Psoas muscle (tissue), 8 donors: ENCODE measurements at places on chromosomes 1 and 21. TPM values are rescaled to one million over a fixed set of nuclear protein-coding genes. Genes with fewer than 3 reads are reported as not detected.

Gene CFHR2
- polyA plus RNA-seq, result not detected

Gene CYP2J2
- 2.4 TPM for polyA plus RNA-seq

Gene AUNIP
- polyA plus RNA-seq, result 0.13 TPM

Gene HSD11B1
- polyA plus RNA-seq, result 1.0 TPM

Gene TUFT1
- polyA plus RNA-seq, result 1.1 TPM

Gene ETV3L
- polyA plus RNA-seq, result not detected

Gene KRTAP10-9
- not detected for polyA plus RNA-seq

Gene RSPO1
- polyA plus RNA-seq, result not detected

Gene LUZP1
- polyA plus RNA-seq, result 4.6 TPM

Gene EXTL1
- 0.61 TPM for polyA plus RNA-seq

Gene CA6
- not detected for polyA plus RNA-seq

Gene SLC5A9
- not detected for polyA plus RNA-seq

Gene MYCL
- polyA plus RNA-seq, result 0.10 TPM

Gene F13B
- polyA plus RNA-seq, result not detected

Gene CD164L2
- polyA plus RNA-seq, result not detected

Gene CRYBG2
- 0.01 TPM for polyA plus RNA-seq

- no peak for DNase-seq
Measured at GRCh38 chr1:102884238-102884637, 224.1 kb downstream of the COL11A1 start.

GRCh38 chr1:66981679-66982078, 56.9 kb downstream of the MIER1 start:
- no peak for DNase-seq

GRCh38 chr1:2631136-2632050, 1.4 kb downstream of the MMEL1 start:
- DNase-seq, result no peak

DNA sequence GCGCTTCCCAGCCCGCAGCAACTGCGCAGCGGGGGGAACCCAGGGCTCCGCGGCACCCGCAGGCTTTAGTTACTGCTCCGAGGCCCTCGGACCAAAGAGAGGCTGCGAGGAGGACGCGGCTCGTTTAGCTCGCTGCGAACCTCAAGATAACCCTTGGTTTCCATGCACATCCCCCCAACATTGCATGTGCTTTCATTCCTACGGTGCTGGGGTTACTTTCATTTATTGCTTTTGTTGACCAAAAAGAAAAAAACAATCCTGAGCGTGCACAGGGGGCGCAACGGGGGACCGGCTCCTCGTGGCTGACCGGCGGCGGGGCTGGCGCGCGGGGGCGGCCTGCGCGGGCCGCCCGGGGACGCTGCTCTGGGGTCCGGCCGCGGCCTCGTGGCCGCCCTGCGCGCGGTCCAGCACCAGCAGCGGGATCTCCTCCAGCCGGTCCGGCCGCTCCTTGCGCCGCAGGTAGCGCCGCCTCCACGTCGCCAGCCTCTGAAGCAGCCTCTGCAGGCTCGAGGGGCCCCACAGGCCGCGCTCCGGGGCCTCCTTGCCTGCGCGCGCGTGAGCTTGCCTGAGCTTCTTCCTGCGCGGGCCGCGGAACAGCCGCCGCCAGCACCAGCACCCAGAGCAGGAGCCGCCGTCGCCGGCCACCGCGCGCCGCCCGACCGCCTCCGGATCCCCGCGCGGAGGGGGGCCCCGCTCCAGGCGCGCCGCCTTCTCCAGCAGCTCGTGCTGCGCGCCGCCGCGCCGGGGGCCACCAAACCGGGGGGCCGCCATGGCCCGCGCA, 77.4 kb downstream of the DESI2 start:
- peak; percentile 43 for DNase-seq

DNA sequence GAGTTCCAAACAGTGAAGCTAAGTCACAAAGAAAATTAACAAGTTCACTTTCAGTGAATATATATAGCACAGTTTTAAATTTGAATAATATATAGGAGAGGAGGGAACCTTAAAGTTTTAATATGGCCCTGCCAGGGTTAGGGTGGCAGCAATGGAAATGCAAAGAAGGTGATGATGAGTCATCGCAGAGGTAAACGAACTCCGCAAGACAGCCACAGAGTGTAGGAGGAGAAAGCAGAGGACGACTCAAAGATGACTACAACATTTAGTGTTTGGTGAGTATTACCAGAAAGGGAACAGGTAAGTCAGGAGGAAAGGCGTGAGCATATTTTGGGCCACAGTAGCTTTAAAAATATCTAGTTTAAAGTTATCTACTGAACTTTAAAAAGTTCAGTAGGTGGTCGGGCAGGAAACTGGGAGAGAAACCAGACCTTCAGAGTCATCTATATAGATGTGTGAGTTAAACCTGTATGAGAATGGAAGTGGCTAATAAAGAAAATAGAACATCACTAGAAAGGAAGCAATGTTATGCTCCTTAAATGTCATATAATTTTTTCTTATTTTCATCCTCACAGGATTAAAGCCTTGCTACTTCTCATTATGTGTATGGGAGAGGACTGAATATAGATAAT, 75.7 kb downstream of the UCHL5 start:
- no peak for DNase-seq

DNA sequence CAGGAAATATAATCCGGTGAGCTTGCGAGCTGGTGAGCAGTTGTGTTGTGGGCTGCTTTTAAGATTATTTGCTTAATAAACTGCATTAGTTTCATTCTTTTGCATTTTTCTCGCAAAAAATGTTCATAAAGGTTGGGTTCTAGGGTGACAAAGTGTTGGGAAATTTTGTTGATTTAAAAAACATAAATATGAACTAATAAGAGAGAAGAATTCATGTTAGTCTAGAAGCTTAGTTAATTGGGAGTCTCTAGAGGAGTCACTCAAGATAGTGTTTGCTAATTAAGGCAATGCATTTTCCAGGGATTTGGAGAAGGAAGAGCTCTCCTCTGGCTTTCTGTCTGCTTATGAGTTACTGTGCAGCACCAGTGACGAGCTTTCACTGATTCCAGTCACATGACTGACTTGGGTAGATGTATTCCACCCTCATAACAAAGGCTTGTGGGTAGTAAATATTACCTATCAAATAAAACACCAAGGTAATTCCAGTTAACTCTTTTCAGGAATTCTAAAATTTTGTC, 417.0 kb downstream of the PTBP2 start:
- no peak for DNase-seq

DNA sequence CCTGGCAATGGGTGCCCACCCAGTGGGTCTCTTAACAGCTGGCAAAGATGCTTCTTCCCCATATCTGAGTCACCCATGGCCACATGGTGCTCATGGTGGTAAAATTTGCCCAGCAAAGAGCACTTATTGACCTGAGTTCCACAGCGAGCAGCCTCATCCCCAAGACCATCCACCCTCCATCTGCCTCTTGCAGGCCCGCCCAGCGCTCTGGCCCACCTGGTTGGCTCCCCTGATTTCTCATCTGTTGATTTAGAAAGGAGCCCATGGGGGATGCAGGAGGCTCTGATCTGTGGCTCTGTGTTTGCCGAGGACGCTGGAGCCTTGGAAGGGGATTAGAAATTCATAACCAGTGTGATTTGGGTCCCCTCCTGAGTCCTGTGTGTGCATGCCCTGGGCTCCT, 657.5 kb downstream of the PTPRU start:
- no peak for DNase-seq

GRCh38 chr1:234218078-234218477, 155.2 kb upstream of the COA6 start:
- DNase-seq, result no peak

DNA sequence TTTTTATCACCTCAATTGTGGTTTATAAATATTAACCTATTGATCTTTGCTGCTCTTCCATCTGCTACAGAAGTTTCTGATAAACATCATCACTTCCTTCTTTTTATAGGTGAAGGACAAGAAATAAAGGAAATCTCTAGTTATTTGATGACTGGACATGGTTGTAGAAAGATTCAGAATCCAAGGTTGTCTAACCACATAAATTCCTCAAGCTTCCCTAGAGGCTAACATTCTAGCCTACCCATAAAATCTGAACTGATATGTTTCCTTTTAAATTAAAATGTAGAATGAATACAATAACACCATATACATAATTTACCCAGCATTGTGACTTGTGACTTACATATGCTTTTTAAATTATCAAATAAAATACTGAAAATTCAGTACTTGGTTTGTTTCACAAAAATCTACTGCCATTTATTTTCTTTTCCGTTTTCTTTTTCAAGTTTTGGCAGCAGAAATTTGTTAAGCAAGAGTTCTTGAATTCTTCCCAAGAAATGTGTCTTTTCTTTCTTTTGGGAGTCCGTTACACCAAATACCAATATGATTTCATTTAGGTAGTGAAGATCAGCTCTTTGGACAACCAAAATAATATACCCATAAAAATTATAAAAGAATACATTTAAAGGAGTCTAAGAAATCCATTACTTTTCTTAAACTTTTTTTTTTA, 513.2 kb upstream of the ADGRL2 start:
- DNase-seq, result no peak

GRCh38 chr1:168834225-168834872, 105.3 kb upstream of the DPT start:
- DNase-seq, result no peak

DNA sequence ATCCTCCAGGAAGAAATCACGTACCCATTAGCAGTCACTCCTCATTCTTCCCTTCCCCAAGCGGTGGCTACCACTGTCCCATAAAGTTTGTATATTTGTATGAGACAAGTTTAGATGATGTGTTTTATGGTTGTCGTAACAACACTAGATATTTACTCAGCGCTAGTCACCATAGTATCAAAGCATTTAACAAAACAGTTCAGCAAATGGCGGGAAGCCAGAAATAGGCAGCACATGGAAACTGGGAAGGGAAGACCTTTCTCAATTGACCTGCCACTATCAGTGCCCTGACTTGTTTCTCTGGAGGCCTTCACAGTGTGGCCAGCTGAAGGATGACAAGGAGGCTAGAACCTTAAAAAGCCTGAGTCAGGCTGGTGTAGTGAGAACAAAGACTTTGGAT, 31.1 kb downstream of the CNST start:
- no peak for DNase-seq

- DNase-seq, result no peak
Measured at GRCh38 chr1:45395051-45395450, 54.8 kb upstream of the MUTYH start.

GRCh38 chr1:201277441-201277840, 5.9 kb upstream of the PKP1 start:
- DNase-seq, result no peak

- no peak for DNase-seq
Measured at GRCh38 chr21:39663066-39663465, 50.3 kb downstream of the B3GALT5 start.

DNA sequence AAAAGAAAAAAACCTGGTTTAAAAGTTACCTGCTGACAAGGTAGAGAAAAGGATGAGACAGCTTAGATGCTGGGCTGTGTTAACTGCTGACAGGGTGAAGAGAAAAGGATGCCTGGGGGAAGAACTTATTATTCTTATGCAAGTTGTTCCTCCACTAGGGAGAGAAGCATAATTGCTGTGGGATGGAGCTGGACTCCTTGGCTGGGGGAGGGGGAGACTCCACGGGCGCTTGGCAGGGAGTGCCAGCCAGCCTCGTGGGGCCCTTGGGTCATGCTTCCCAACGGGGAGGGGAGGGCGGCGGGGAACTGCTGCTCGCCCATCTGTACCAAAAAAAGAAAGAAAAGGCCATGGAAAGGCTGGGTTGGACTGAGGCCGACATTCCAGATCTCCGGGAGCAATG, 47.2 kb downstream of the SYCP1 start:
- no peak for DNase-seq

- no peak for DNase-seq
Measured at GRCh38 chr1:51898090-51898734, 19.7 kb upstream of the NRDC start.

DNA sequence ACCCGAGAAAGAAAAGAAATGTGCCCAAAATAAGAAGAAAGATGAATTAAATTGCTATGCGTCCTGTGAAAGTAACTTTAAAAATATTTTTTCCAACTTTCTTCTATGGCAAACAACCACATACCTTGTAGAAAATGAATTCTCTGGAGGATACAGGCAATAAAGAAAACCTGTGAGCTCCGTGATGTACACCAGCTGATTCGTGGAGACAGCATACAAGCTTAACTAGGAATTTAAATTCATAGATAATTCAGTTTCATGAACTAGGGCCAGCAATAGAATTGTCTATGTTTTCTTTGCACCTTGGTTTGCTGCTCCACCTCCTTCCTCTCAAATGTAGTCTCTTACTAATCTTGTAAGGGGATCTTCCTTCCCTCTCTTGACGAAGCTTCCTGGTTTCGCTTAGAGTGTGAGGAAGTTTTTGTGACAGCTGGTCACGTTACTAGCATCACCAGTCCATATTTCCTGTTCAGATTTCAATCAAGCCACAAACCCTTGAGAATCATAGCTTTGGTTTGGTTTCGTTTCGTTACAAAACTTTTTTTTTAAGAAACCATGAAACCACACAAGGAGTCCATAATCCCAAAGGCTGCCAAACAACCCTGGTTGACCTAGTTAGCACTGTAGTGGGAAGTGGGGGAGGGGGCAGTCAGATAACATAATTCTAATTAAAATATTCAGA, 35.8 kb downstream of the GREM2 start:
- DNase-seq, result no peak

DNA sequence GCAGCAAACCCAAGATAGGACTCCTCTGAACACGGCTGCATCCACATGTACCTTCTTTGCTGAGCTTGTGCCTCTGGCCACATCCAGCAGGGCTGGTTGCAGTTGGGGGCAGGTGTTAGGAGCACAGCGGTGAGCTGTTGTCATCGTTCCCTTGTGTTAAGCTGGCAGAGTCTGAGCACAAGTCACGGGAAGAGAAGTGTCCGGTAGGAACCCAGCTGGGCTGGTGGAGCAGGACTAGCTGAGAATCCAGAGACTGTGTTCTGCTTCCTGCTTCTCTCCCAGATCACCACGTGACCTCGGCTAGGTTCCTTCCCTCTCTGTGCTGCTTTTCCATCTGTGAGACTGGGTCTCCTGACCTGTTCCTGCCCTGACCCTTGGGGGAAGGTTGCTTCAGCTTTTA, 105.1 kb downstream of the PCBP3 start:
- DNase-seq, result no peak

DNA sequence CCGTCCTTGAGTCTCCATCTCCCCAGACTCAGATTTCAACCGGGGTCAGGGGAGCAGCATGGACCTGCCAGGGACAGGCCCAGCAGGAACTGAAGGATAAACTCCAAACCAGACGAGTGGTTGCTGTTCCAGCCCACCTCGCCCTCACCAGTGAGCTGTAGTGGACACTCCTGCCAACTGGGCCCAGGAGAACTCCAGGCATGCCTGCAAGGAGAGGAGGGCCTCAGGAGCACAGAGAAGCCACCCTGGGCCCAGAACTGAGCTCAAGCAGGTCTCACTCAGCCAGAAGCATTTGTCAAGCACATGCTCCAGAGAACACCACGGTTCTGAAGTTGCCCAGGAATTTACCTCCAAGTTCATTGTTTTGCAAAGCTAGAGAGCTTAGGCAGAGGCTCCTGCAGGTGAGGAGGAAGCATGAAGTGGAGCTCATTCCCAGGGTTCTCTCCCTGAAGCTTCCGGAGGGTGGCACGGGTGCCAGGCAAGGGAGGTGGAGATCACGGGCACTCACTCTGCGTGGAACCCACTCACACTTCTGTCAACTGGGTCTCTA, 61.0 kb downstream of the MATN1 start:
- no peak for DNase-seq

- peak; percentile 69 for DNase-seq
Measured at GRCh38 chr1:84374991-84375696, 23.1 kb upstream of the DNASE2B start.
